Astrocyte of the spinal cord (primary cell): ENCODE measurements at places on chromosomes 6 and 20.

- DNase-seq, result no peak
Observed at GRCh38 chr6:133590814-133591213, 298.1 kb upstream of the TCF21 start.

DNA sequence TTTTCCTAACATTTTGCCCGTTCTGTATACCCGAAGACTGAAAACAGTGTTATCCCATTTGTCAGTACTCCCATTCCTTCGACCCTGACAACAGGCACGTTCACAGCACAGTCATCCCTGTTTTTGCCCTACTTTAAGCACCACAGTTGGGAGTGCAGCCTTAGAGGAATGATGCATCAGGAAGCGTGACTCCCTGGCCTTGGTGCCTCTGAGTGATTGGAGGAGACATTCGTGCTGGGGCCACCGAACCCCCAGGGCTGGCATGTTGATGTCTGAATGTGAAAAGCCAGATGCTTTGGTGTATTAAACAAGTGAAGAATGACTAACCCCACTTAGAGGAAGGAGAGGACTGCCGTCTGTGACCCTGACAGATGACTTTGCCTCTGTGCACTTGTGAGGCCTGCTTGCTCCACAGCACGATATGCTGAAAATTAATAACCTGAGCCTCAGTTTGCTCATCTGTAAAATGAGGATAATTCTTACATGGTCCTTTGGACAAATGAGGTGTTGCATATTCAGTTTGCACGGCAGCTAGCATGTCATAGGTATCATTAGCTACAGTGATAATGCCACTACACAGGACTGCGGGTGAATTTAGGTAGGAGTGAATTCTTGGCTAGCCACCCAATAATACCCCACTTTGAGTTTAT lies 36.0 kb downstream of the STK35 start:
- DNase-seq, result peak; percentile 53

GRCh38 chr20:26163890-26164289 lies 467.2 kb upstream of the ZNF337 start:
- DNase-seq, result peak; percentile 80

DNA sequence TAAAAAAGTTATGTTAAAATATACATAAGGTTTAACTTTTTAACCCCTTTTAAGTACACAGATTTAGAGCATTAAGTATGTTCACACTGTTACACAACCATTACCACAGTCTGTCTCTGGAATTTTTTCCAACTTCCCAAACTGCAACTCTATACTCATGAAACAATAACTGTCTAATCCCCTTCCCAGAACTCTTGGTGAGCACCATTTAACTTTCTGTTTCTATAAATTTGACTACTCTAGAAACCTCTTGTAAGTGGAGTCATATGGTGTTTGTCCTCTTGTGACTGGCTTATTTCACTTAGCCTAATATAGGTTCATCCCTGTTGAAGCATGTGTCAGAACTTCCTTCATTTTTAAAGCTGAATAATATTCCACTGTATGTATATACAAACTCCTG lies 98.1 kb downstream of the MAP3K7 start:
- DNase-seq, result no peak

GRCh38 chr6:3163248-3163594 lies 5.9 kb upstream of the TUBB2A start:
- no peak for DNase-seq

- DNase-seq, result no peak
Observed at GRCh38 chr6:91590191-91590590, 1003.3 kb upstream of the MAP3K7 start.

- DNase-seq, result peak; percentile 96
Observed at GRCh38 chr6:43627008-43627825, 1.8 kb downstream of the GTPBP2 start.

DNA sequence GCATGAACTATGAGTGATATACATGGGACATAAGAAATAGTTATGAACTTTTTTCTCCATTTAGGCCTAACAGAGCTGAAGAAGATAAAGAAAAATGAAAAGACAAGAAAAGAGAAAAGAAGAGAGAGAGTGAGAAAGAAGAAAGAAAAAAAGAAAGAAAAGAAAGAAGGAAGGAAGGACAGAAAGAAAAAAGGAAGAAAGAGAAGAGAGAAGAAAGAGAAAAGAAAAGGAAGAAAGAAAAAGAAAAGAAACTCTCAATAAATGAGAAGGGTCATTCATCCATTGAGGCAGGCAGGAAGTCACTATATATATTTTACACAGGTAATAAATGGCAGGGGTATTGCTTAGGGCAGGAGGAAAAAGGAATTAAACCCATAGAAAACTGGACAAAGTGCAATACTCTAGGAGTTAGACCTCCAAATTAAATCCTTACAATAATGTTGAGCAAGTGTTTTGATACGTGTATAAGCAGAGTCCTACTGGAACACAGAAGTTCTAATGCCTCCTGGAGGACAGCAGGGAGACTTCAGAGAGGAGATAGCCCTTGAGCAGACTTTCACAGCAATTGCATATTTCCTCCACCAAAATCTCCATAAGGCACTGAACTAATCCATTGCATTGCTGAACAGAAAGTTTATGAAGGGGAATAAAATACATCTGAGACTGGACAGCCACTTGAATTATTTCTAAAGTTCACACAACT lies 86.4 kb upstream of the TENT5A start:
- DNase-seq, result no peak

DNA sequence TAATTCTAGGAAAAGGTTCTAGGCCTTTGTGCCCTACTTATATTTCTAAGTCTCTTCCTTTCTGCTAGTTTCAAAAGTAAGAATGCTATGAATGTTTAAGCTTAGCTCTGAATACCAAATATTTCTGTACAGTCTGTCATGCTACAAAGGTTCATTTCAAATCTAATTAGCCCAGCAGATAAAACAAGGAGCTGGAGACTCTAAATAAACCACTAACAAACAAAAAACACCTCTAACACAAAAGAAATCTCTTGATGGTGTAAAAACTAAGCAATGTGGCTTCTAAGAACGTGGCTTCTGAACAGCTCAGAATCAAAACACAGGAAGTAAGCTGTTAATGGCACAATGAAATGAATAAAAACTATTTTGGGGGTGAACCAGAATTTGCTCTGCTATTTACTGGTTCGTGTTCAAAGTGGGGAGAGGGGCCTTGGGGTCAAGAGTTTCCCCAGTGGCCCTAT lies 198.3 kb downstream of the BCAS1 start:
- DNase-seq, result peak; percentile 36

- peak; percentile 63 for DNase-seq
Observed at GRCh38 chr20:52859156-52859876, 112.8 kb upstream of the TSHZ2 start.

- DNase-seq, result peak; percentile 23
Observed at GRCh38 chr6:35804996-35805736, at the start of gene LHFPL5. Gene LHFPL5 (plus strand): TSS chr6:35805352. CDS start chr6:35805671, 319 bp downstream.

GRCh38 chr6:135267085-135267484 lies 86.0 kb downstream of the MYB start:
- DNase-seq, result no peak

DNA sequence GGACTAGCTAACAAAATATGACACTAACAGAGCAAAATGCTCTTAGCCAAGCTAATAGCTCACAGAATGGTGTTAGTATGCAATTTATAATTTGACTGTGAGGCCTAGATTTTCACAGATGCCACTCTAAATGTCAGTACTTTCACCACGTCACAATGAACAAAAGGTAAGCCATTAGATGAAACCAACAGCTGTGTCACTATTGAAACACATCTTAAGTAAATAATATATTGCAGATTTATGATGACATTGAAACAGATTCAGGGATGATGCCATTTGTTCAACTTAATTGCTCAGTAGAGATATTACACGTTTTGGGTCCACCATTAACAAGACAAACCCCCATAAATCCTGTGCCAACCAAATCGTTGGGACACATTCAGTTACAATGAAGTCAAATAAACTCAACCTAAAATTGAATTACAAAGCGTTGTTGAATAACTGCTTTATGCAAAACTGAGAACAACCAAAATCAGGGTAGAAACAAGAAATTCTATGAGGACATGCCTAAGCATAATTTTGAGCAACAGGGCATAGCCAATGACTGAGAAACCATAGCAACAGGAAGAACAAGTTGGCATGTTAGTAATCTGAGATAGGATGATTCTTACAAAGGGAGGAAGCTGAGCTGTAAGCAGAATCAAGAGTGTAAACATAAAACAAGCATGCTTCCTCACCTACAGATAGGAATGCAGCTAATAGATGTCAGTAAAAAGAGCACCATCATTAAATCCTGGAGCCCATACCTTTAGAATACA lies 85.6 kb upstream of the KHDRBS2 start:
- no peak for DNase-seq

- DNase-seq, result no peak
Observed at GRCh38 chr6:105805501-105806023, 280.6 kb upstream of the PRDM1 start.

GRCh38 chr6:34791164-34791700 lies 651 bp upstream of the BLTP3A start:
- peak; percentile 25 for DNase-seq

DNA sequence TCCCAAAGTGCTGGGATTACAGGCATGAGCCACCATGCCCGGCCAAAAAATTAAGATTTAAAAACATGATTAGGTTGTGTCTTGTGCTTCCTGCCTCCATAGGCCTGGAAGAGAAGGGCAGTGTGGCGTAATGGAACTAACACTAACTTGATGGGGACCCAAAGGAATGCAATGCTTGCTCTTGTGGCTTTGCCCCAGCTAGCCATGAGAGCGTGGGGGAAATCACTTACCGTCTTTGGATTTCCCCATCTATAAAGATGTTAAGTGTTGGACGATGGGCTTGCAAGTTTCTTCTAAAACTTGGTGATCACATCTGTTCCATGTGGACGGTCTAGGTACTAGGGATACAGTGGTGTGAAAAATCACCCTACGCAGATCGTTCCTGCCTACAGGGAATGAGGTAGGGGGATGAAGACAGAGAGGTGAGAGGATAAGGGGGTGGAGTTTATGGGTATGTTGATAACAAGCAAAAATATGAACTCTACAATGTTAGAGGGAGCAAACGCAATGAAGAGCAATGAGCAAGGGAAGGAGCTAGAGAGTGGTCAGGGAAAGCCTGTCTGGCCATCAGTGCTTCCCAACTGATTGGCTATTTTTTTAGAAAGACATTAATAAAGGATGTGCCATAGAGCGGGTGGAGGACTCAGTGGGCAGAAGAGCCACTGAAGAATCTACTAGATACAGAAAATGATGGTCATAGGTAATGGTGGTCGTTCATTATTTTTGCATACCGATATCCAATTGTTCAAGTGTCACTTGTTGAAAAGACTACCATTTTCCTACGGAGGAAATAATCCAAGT lies 165.2 kb downstream of the BCAS1 start:
- DNase-seq, result no peak

DNA sequence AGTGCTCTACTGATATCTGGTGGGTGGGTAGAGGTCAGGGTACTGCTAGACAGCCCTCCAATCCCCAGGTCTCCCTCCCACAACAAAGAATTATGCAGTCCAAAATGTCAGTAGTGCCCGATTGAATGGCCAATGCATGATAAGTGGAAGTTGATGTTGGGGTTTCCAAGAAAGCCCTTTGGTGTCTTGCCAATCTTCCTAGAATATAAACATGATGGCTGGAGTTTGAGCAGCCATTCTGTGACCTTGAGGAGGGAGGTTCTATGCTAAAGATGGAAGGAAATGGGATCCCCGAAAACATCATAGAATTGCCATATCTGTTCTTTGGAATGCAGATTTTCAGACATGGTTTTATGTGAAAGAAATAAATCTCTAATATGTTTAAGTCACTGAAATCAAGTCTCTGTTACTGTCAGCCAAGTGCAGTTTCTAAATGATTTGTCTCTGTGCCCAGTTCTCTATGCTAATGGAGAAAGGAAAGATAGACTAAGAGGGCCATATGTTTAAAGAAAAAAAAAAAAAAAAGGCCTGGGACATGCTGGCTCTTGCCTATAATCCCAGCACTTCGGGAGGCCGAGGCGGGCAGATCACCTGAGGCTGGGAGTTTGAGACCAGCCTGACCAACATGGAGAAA lies 32.8 kb upstream of the PTPN1 start:
- no peak for DNase-seq

GRCh38 chr20:8805737-8806442 lies 263.0 kb upstream of the PLCB4 start:
- no peak for DNase-seq

GRCh38 chr20:40990542-40991120 lies 38.0 kb upstream of the TOP1 start:
- peak; percentile 88 for DNase-seq

DNA sequence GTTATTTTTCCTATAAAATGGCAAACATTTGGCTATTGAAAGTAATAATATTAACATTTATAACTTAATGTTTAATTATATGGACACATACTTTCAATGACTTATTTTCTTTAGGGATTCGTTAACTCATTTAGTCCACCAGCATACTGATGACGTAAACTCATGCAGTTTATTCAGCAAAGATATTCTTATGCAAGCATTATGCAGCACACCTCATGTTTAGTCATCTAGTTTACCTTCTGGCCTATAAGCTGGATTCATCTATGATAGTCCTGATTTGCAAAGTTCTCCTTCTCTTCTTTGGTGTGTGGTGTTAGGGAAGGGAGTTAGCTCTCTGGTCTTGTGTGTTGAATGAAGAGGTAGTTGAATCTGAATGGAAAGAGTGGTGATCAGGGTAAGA lies 60.0 kb downstream of the OR2J2 start:
- no peak for DNase-seq

GRCh38 chr6:125816828-125817280 lies 26.1 kb downstream of the NCOA7 start:
- DNase-seq, result no peak

DNA sequence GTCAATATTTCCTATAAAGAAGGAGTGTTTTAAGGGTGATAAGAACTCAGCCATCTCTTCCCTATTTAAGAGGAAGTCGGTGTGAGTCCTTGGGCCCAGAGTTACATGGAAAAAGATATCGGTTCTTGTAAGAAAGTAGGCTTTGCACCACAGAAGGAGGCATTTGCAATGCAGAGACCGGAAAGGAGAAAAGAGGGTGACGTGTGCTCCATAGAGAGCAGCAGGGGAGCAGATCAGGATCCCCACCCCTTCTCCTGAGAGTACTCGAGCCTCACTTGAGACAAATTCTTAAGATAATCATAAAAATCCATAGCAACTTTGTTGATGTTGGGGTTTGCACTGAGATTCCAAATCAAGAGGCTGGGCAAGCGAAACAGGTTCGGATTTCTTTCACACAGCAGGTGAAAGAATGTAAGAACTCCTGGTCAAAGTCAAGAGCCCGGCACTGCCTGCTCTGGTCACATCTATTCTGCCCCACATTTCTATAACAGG lies 27.8 kb downstream of the FOXA2 start:
- DNase-seq, result no peak

GRCh38 chr6:7147051-7147671 lies 39.4 kb downstream of the RREB1 start:
- DNase-seq, result peak; percentile 30

GRCh38 chr6:13285705-13286104 lies 42.6 kb downstream of the TBC1D7 start:
- DNase-seq, result no peak

- peak; percentile 87 for DNase-seq
Observed at GRCh38 chr20:44496976-44497375, 21.3 kb downstream of the TTPAL start.

- DNase-seq, result peak; percentile 52
Observed at GRCh38 chr6:55069132-55069781, 105.1 kb upstream of the HCRTR2 start.
